Fibroblast of mammary gland (primary cell): ENCODE measurements at places on chromosomes 4 and X.

GRCh38 chr4:25154594-25155265 is 5.5 kb downstream of the SEPSECS start:
- DNase-seq: no peak

DNA sequence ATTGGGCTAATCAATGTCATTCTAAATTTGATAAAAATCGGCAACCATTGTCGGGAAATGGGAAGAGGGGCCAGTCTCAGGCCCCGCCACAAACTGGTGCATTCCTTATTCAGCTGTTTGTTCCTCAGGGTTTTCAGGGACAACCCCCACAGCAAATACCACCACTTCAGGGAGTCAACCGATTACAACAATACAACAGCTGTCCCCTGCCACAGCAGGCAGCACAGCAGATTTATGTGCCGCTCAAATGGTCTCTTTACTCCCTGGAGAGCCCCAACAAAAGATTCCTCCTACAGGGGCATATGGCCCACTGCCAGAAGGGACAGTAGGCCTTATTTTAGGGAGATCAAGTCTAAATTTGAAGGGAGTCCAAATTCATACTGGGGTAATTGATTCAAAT is 61.8 kb downstream of the ZNF732 start:
- no peak for DNase-seq

GRCh38 chr4:57544811-57545654 is 434.8 kb upstream of the IGFBP7 start:
- DNase-seq: no peak

GRCh38 chrX:57904176-57904880 is 5.9 kb downstream of the ZXDA start:
- DNase-seq: no peak

DNA sequence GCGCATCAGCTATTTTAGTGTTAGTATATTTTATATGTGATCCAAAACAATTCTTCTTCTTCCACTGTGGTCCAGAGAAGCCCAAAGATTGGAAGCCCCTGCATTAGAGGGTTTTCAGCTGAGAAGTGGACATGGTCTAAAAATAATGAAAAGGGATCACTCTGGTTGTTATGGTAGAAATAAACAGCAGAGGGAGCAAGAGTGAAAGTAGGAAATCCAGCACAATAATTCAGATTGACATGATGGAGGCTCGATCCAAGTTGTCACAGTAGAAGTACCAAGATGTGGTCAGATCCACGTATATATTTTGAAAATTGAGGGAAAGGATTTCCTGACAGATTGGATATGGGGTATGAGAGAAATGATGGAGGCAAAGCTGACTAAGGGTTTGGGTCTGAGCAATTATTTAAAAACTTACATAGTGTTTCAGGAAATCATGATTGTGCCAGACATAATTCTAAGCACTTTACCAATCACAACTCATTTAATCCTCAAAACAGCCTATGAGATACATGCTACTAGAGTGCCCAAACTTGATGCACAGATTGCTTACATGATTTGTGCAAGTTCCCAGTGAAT is 17.0 kb upstream of the TMEM144 start:
- peak; percentile 35 for DNase-seq

DNA sequence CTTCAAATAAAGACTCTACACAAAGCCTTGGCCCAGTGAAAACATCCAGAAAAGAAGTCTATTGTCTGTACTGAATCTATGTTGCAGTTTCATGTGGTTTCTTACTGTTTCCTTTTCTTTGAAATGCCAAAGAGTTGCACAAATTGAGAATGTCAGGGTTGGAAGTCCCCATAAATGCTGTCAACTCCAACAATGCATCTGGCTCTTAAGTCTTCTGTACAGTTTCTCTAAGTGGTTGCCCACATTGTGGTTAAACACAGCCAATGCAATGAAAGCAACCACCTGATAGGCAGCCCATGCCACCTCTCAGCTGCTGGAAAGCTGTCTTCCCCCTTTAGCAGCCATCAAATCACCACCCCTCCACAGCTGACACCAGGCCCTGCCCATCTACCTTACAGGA is 67.2 kb upstream of the C1GALT1C1 start:
- no peak for DNase-seq

DNA sequence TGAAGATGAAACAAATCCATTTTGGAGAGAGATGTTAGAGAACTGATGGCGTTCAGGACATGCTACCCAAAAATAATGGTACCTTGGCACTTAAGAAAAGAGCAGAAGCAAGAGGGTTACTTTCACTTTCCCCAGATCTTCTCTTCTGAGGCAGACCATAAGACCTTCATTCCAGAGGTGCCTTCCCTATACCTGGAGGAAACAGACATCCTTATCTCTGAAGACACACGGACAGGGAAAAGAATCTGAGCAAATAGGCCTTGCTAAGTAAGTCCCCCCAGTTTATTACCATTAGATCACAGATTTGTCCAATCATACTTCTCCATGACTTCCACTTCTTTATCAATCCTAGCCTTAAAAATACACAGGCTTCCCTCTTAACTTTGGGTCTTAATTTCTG is 2.0 kb upstream of the FGF2 start:
- DNase-seq: no peak

- no peak for DNase-seq
Observed at GRCh38 chr4:137206781-137207180, 325.5 kb downstream of the PCDH18 start.

DNA sequence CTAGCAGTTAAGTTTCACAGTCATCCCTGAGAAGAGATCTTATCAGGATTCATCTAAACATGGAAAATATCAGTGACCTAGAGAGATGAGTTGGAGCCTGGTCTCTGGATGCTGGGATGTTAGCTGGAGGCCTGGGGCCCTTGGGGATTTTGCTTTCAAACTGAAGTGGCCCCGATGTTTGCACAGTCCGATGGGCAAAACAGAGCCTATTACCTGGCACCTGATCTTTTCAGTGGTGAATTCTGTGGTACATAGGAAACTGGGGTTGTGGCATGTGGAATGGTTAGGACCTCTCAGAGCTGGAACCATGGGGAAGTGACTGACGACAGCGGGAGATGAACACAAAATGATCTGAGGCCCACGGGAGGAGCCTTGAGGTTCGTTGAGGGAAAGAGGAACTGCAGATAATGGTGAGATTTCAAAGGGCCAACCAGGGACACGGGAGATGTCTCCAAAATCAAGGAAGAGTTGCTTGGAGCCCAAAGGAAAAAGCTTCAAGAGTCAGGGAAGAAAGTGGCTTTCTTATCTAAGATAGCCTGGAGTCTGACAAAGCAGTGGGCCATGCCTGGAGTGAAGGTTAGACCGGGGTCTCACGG is 17.8 kb upstream of the TENM3 start:
- no peak for DNase-seq

DNA sequence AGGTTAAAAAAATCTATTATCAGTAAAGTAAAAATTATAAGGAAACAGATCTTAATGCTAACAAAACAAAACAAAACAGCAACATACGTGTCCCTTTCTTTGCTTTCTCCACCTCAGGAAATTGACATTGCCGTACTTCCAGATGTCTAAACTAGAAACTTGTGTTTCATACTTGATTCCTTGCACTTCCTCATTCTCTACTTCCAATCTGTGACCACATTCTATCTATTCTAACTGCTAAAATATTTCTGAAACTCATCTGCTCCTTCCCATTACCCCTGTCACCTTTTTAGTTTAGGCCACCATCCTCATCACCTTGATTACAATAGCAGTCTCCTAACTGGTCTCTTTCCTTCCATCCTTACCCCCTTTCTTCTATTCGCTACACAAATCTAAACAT is 22.5 kb upstream of the RPA4 start:
- DNase-seq: no peak

DNA sequence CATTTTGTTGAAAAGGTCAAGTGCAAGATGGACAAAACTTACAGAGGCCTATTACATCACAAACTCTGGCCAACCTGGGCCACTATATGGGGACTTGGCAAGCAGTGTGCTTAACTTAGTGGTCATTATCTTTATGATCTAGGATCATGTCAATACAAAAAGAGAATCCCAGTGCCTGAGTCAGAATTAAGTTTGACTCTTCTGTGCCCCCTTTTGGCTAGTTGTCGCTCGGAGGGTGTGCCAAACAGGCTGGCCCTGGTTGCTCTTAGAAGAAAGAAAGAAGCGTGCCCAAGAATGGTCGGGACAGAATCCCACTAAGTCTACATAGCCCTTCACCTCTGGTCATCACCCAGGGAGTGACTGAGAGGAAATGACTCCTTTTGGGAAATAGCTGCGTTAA is 100.1 kb downstream of the EIF4E start:
- DNase-seq: peak; percentile 17

GRCh38 chr4:1939664-1940509 is 68.7 kb downstream of the NSD2 start:
- DNase-seq: peak; percentile 94

DNA sequence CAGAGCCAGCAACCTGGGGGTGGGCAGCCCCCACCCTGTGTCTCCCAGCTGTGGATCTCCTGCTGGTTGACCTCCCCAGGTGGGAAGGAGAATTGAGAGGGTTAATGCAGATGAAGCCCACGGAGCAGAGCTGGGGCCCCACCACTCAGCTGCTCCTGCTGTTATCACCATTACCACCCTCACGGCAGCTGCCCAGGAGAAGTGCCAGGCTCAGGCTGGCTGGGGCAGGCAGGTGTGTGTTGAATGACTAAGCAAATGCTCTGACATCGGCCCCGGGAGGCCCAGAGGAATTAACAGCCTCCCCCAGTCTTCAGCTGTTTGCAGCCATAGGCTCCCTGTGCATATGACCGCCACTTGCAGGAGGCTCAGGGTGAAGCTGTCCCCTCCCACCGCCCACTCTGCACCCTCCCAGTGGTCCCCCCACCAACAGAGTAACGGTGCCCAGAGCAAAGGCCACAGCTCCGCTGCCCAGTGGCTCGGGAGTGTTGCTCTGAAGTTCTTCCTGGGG is 133.8 kb downstream of the CPZ start:
- DNase-seq: no peak

DNA sequence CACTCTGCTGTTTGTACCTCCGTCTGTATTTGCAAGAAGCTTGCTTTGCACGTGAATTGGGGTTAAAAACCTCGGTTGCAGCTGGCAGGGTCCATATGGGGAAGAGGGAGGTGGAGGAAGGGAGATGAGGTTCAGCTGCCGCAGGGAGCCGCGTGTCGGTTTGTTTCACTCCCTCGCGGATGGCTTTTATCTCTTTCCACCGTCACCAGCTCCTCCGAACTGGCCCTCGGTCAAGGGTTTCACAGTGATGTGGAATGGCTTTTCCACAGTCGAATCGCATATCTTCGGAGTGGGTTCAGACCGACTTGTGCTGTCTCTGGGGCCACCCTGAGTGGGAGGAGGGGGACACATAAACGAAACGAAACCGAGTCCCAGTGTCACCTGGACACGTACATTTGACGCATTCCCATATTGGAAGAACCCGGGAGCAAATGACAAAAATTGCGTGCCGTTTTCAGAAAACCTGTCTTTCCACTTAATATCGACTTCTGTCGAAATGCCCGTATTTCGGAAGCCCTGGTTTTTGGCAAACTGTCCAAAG is 929 bp downstream of the ZBTB33 start:
- DNase-seq: peak; percentile 14

GRCh38 chrX:69158166-69158980 is 6.9 kb downstream of the PJA1 start:
- peak; percentile 80 for DNase-seq

DNA sequence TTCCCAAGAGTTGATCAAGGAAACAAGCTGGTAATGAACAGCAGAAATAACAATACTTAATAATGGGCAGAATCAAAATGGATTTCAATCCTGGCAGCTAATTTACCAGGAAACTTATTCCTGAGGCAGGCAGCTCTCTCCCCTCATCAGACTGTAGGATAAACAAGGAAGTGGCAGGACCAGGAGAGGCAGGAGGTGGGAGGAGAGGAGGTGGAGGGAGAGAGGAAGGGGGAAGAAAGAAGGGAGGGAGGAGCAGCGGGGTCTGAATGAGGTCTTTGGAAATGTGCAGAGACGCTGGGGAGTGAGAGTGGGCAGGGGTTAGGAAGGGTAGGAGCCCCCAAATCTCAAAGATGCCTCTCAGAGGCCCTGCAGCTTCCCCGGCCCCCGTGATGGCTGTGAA is 231.5 kb downstream of the BCOR start:
- no peak for DNase-seq

DNA sequence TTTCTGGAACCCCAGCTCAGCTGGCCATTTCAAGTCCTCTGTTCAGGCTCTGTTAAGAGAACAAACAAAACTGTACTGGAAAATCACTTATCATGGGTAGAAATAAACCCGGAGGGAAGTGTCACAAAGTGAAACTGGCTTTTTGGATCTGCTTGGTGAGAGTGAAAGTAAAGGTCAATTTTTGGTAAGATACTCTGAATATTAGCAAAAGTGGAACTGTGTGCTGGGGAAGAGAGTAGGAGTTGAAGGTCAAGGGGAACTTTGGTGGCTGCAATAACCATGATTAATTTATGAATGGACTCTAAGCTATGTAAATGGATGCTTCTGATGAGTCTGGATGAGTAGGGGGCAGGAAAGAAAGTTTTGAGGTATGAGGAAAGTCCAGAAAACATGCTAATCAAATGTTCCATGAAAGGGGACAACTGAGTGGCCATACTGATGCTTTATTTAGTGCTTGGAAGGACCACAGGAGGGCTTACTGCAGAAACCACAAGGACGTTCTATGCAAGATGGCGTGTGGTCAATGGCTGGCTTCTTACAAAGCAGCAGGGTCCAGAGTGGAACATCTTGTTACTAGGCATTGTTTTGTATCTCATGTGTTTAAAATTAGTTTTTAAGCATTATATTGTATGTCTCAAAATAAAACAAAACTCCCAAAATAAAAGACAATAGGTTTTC is 36.8 kb upstream of the TNIP3 start:
- no peak for DNase-seq

GRCh38 chr4:175531405-175532091 is 280.5 kb downstream of the GPM6A start:
- DNase-seq: peak; percentile 77

- DNase-seq: peak; percentile 25
Observed at GRCh38 chrX:101260435-101260834, 30.7 kb downstream of the TAF7L start.

GRCh38 chr4:150286656-150287055 is 208.4 kb downstream of the DCLK2 start:
- peak; percentile 36 for DNase-seq

DNA sequence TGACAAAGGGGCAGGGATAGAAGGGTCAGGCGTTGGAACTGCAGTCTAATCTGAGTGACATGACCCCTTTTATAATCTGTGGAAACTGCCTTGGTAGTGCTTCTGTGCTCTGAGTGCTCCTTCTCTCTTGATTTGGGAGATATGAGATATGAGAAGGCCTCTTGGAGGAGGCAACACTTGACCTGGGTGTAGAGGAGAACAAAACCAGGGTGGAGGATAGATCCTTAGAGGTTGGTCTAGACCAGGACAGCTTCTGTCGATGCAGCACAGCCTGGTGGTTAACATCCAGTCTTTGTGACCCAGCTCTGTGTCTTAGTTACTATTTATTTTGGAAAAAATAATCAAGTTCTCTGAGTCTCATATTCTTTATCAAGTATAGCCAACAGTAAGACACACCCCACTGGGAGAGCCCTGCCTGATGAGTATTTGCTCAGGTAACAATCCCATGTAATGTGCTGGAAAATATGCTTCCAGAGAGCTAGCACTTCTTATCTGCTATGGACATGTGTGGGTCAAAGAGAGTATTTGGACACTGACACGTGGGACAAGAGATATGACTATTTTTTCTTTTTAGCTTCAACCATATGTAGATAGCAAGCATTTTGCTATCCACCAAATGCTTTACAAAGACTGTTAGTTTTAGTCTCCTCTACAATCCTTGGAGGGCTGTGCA is 9.1 kb downstream of the USP51 start:
- DNase-seq: no peak
